ENCODE measurements at places on chromosomes 13 and 19.

- no peak for DNase-seq
Measured at GRCh38 chr13:98581971-98582702, 5.2 kb upstream of the STK24 start.

DNA sequence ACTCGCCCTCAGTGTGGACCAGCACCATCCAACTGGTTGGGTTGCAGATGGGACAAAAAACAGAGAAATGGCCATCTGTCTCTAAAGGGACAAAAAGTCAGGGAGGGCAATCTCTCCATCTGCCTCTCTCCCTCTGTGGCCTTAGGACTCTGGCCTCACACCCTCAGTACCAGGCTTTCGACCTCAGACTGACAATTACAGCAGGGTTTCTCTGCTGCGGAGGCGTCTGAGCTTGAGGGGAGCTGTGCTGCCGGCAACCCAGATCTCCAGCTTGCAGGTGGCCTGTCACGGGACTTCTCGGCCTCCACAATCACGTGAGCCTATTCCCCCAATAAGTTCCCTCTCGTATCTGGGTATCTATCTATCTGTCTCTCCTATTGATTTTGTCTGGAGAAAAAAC lies 27.7 kb downstream of the MLLT1 start:
- DNase-seq = no peak

DNA sequence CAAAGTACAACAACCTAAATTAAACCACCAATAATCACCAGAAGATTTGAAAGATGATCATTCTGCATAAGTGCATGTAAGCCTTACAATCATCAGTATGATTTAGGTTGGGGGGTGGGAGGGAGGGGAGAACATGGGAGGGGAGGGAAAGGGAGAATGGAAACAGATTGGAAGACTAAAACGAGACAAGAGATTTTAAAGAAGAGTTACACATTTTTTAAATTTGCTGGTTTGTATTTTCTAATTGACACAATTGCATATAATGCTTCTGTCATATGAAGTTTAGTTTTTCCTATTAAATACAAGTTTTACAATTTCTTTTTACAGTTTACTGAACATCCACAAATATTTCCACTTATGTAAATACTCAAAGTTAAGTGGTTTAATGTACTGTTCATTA lies 2118.9 kb downstream of the PCDH9 start:
- DNase-seq = no peak

GRCh38 chr13:105097521-105097920 lies 1437.9 kb downstream of the EFNB2 start:
- DNase-seq = no peak

- no peak for DNase-seq
Measured at GRCh38 chr19:45553464-45553863, 31.1 kb downstream of the OPA3 start.

All from smooth muscle cell of the brain vasculature (primary cell).